Activated T-helper 1 cell treated with anti-CD3 and anti-CD28 coated beads, Interleukin-2, amount 50 U/mL, for 16 hours (primary cell): ENCODE measurements at places on chromosomes 1 and 21.

DNA sequence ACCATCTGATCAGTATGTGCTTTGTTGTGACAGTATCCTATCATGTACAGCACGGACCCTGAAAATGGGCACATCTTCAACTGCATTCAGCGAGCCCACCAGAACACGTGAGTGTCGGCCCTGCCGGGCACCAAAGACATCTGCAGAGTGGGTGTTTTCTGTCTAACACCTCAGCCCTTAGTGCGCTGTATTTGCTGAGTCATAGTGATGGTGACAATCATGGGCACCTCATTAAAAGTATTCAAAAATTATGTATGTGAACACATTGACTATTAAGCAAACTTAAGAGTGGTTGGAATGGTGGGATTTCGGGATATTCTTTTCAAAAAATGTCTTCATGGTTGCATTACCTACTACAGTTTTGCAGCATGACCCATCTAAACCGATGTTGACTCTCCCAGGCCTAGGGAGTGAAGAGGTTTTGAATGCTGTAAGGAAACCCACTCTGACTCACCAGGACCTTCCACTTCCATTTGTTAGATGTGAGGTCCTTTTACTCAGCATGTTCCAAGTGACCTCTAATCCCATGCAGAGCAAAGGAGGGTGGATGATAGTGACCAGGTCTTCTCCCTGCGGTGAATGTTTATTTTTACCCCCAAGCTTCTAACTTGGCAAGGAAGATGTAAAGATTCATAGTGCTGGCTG is 20.1 kb downstream of the MGST3 start:
- DNase-seq, result no peak

DNA sequence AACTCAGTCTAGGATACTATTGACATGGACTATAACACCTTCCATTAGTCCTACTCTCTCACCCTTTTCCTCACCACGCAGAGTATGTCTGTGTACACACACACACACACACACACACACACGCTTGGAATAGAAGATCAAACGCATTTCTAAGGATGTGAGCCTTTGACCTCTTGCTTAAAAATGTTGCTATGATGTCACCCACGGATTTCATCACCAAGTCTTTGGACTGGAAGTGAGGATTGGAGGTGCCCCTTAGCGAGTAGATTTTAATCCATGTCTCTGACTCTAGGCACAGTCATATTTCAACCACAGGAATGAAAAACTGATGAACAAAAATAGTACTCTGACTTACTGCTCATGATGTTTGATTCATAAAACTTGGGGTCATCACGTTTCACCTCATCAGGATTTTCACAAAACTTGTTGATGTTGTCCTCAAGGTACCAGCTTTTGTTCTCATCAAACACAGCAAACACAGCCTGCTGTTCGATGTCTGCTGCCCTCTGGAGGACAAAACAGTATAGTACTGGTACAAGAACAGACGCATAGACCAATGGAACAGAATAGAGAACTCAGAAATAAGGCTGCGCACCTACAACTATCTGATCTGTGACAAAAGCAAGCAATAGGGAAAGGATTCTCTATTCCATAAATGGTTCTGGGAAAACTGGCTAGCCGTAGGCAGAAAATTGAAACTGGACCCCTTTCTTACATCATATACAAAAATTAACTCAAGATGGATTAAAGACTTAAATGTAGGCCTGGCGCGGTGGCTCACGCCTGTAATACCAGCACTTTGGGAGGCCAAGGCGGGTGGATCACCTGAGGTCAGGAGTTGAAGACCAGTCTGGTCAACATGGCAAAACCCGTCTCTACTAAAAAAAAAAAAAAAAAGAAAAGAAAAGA is 39.9 kb downstream of the F5 start:
- peak; percentile 16 for DNase-seq

GRCh38 chr1:20558191-20558590 is 5.8 kb downstream of the FAM43B start:
- no peak for DNase-seq

DNA sequence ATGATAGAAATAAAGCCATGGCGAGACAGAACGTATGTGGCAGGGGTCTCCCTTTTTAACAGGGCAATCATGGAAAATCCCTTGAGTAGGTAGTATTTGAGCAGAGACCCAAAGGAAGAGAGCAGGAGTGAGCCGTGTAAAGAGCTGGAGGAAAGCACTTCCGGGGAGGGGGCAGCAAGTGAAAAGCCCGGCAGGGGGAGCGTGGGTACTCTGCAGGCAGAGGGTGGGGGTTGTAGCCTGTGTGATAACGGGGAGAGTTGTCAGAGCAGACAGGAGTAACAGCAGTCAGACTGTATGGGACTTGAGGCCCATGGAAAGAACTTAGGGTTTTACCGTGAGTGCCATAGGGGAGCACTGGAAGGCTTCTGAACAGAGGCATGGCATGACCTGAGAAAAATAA is 51.1 kb upstream of the LDLRAP1 start:
- no peak for DNase-seq

DNA sequence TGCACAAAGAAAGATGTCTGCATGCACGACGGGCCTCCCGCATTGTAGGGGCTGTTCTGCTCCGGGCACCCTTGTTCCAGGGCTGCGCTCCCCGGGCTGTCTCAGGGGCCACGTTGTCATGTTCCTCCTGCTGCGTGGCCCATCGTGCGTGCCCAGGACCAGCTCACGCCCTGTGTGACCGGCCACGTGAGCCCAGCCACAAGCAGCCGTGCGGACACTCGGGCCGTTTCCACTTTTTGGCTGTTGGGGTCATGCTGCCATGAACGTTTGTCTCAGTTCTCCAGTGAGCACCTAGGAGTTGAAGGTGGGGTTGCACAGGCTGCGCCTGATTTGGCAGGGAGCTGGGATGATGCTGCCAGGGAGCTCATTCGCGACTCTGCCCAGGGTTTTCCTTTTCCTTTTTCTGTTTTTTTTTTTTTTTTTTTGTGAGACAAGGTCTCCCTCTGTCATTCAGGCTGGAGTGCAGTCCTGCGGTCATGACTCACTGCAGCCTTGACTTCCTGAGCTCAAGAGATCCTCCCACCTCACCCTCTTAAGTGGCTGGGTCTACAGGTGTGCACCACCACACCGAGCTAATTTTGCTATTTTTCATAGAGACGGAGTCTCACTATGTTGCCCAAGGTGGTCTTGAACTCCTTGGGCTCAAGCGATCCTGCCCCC is 17.4 kb downstream of the PDXK start:
- DNase-seq, result no peak

- DNase-seq, result no peak
Observed at GRCh38 chr1:22283596-22283995, 140.7 kb upstream of the WNT4 start.

DNA sequence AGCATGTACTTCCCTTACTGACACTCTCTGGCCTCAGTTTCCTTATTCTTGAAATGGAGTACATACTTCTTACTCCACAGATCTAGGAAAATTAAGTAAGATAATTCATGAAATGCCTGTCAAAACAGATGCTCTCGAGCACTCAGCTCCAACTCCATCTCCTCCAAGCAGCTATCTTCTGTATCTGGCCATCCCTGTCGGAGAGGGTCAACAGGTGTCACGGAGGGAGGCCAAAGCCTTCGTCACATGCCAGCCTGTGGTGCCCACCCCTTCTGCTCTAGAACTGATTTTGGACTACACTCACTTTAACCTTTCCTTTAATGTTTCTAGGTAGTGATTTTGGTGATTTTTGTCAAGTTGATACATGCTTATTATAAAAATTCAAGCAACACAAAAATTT is 18.8 kb upstream of the PKP1 start:
- no peak for DNase-seq

DNA sequence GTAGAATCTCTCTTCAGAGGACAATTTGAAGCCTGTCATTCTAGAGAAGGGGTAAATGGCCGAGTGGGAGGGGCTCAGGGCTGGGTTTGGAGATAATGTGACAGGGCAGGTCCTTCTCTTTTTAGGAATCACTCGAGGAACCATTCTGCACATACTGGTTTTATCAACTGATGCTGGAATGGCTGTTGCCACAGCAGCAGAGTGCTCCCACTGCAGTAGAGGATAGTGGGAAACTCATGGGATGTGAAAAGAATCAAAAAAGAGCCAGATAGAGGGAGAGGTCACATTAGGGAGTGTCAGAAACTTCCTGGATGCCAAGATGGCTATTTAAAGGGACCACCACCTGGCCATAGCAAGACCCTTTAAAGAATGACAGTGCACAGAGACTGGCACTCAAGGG is 105.3 kb downstream of the NAV1 start:
- no peak for DNase-seq
